IPS DF 6.9 (cell line): ENCODE measurements at places on chromosomes 1 and 21.

DNA sequence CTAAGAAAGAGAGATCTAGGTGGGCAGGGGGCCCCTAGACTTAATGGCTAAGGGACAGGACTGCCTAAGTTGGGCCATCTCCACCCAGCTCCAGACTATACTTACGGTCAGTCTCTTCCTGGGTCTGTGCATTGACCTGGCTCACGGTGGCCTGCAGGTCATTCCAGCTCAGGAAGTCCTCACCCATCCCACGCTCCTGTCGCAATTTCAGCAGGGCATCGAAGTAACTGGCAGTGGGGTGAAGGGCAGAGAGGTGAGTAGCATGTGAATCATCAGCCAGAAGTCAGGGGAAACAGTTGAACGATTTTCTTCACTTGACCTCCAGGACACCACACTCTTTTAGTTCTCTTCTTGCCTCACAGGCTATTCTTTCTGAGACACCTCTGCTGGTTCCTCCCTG is 20.5 kb downstream of the IQGAP3 start:
- DNase-seq: no peak

DNA sequence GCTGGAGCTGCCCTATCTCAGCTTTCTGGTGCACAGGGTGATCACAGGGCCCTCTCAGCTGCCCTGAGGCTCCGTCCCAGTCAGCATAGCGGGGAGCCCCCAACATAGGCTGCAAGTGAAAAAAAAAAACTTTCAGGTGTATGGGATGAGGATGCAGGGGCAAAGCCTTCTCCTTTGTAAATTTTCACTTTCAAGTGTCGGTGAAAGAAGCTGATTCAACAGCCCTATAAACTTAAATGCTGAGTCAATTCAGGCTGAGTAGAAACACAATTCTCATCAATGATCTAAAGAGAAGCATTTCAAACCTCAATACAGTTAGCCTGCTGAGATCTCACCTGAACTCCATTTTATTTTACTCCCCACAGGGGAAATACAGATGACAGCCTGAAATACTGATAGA is 171.2 kb downstream of the SEC16B start:
- no peak for DNase-seq

- DNase-seq: no peak
These were observed 11.3 kb upstream of the RHEX start for GRCh38 chr1:206041640-206042039.

- no peak for DNase-seq
These were observed at the start of gene OR10T2 for GRCh38 chr1:158398818-158399514. TSS of gene OR10T2 (minus strand) at chr1:158399466. CDS start at chr1:158399466, 0 bp downstream.

DNA sequence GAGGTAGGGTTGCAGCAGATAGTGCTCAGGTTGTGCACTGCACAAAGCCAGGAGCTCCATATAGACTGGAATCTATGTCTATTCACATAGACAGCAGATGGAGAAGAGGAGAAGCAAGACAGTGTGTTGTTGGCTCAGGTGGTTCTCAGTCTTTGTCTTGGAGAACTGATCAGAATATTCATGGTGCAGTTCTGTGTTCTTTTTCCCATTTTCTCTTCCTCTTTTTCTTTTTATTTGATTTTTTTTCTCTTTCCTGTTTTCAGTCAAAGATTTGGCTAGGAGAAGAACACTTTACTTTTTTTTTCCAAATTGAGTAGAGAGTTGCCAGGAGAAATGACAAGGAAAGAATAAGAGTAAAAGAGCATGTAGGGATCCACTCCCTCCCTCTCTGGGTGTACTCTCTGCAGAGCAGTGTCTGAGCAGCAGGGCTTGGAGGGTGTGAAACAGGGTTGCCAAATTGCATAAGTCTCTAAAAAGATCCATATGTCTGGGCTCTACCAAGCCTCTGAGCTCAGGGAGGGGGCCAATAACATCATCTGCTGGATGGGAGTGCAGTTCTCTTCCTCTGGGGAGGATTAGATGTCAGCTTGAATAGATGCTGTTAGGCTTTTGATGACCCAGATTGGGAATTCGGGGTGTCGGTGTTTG is 8.7 kb upstream of the CD34 start:
- DNase-seq: no peak

- DNase-seq: no peak
These were observed 597.5 kb downstream of the BRINP3 start for GRCh38 chr1:189880135-189880534.

GRCh38 chr1:207918581-207918980 is 7.7 kb upstream of the CD34 start:
- DNase-seq: no peak

GRCh38 chr1:2345297-2346075 is 45.9 kb downstream of the MORN1 start:
- DNase-seq: no peak

DNA sequence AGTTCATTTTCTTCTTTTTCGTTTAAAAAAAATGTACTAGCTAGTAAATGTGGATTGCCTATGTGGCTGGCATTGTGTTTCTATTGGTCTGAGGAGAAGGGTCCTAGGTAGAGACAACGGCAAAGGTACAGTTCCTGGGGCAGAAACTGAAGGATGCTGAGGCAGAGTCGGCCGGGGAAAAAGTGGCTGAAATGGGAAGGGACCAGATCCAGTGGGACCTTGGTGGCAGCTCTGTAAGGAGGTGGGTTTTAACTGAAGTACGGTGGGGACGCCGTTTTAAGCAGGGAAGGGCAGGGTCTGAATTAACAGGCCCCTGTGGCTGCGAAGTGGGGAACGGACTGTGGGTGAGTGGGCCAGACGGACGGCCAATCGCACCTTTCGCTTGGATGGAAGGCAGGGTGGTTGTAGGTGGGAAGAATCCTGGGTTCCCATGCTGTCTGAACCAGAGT is 420 bp upstream of the VPS13D start:
- no peak for DNase-seq
